Hypothalamus (tissue), 51 donors: ENCODE measurements at places on chromosomes 2 and 18.
A peak's percentile ranks its signal among the peaks of the same experiment; 100 is the strongest.

GRCh38 chr2:235021752-235022151, 69.9 kb downstream of the SH3BP4 start:
- DNase-seq = no peak

DNA sequence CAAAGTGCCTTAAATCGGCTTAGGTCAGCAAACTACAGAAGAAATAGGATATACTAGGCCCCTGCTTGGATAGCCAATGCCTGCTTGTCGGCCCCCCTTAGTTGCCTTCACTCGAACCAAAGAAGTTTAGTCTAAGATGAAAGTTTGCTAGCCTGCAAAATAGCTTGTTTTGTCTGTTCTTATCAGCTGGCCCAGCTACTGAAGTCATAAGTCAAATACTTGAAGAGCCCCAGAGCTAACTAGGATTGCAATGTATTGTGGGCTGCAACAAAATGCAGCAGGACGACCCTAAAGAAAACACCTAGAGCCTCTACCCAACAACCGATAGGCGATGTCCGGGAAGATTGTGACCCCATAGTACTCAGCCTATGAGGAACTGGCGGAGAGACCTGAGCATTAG, 183.5 kb upstream of the HS6ST1 start:
- no peak for DNase-seq

- DNase-seq = no peak
Observed at GRCh38 chr18:34659579-34660517, 50.2 kb upstream of the DTNA start.

- DNase-seq = no peak
Observed at GRCh38 chr2:129444751-129445150, 534.7 kb upstream of the RAB6C start.

DNA sequence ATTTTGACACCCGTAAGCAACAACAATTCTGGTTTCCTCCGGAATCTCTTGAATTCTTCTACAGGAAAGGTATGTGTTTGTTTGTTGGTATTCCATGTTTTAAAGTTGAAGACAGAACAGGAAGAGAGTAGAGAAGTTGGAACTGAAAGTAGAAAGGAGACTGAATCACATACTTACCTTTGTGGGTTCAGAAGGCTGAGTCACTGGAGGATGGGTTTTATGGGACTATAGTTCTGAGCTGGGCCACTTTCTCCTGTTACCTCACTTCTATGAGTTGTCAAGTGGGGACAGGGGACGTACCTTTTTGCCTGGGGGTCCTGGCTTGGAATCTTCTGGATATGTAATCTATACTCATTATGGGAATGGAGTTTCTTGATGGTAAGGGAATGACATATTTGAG, 40.9 kb downstream of the KDM3A start:
- no peak for DNase-seq

DNA sequence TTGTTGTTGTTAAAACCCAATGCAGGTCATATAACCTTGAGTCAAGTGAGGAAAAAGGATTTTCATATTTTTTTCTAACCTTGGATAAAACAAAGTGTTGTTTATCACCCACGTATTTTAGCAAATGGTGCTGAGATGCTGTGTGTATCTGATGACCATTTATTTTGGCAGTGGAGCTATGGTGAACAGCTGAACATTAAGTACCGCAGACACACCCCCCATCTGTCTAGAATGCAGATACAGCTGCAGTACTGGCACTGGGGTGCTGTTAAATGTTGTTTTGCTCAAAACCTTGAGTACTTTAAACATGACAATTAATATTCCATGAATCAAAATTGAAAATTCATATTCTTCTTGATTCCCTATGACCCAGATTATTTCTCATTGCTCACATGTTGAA, 773.3 kb upstream of the SLC39A10 start:
- DNase-seq = no peak

- DNase-seq = no peak
Observed at GRCh38 chr2:46120792-46121555, 176.2 kb upstream of the EPAS1 start.

GRCh38 chr18:41121116-41121826, 833.8 kb upstream of the PIK3C3 start:
- DNase-seq = no peak

DNA sequence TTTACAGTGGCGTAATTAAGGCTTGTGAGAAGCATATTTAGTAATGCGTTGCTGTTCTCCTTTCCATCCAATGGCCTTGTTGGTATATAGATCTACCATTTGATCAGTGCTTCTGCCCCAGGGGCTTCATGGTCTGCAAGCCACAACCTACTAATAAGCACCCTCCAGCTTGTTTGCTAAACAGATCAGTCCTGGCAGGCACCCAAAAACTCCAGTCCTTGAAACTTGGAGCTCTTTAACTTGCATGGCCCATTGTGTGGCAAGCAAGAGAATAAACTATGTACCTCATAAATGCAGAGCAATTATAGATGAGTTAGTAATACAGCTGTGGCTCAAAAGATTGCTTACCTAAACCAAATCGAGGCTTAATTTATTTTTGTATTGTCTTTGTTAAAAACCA, 158.5 kb downstream of the FTCDNL1 start:
- no peak for DNase-seq

DNA sequence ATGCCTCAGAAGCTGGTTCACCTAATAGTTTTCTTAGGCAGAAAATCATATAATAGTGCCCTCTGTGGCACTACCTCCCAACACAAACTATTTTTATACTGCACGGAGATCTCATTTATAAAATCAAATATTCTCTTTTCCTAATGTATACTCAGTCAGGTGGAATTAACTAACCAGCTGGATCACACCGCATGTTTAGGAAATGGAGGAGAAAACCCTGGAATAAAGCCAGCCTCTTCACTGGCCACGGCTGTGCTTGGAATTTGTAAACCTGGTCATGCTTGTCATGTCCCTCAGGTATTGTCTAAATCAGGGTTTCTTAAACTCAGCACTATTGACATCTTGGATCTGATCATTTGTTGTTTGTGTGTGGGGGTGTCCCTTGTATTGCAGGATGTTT, 85.6 kb downstream of the DOCK10 start:
- no peak for DNase-seq

DNA sequence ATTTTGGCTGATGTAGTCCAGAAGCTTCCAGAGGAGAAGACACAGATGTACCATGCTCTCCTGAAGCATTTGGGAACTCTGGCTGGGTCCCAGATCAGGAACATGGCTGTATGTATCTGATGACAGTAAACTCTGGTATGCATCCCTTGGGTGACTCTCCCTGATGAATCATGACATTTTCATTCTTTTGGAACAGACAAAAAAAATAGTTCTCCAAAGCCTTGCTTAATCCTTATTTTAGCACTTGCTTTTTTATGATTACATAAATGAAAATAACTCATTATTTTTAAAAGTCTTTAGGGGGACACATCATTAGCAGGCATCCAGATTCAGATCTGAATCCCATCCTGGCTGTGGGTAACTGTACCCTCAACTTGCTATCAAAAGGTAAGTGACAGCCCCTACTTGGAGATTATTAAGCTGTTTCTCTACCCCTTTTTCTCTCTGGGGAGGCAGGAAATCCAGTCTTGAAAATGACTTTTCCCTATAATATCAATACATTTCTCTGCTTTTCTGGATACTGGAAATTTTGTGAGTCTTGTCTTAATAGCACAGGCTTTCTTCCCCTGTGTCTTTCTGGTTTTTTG, 23.3 kb downstream of the AOX1 start:
- DNase-seq = no peak

DNA sequence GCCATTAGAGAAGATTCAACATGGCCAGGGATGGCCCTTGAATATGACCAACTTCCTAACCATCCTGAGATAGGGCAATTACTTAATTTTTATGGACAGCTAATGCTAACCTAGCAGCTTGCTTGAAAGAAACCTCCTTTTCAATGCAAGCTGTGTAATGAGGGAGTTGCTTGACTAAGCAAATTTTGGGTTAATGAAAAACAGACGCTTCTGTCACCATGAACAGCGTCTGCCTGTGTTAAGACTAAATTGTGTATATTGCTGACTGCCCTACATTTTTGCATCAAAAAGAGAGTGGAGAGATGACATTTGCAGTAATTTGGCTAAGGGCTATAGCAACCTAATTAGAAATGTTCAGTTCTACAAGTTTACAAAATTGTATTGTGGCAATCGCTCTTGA, 319.2 kb upstream of the LRATD1 start:
- no peak for DNase-seq

DNA sequence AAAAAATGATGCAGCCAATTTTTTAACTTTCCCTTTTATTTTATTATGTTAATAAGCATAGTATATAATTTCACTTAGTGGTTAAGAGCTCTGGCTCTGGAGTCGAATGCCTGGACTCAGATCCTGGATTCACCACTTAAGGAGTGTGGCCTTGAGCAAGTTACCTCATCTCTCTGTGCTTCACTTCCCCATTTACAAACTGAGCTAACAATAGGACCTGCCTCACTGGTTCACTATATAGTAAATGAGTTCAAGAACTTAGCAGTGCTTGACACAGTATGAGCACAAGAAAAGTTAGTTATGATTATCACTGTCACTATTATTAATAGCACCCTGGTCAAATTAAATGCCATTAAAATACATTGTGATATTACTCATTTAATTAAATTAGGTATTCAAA, 30.6 kb downstream of the SCN3A start:
- no peak for DNase-seq

- no peak for DNase-seq
Observed at GRCh38 chr18:25314151-25314837, 37.7 kb downstream of the ZNF521 start.

DNA sequence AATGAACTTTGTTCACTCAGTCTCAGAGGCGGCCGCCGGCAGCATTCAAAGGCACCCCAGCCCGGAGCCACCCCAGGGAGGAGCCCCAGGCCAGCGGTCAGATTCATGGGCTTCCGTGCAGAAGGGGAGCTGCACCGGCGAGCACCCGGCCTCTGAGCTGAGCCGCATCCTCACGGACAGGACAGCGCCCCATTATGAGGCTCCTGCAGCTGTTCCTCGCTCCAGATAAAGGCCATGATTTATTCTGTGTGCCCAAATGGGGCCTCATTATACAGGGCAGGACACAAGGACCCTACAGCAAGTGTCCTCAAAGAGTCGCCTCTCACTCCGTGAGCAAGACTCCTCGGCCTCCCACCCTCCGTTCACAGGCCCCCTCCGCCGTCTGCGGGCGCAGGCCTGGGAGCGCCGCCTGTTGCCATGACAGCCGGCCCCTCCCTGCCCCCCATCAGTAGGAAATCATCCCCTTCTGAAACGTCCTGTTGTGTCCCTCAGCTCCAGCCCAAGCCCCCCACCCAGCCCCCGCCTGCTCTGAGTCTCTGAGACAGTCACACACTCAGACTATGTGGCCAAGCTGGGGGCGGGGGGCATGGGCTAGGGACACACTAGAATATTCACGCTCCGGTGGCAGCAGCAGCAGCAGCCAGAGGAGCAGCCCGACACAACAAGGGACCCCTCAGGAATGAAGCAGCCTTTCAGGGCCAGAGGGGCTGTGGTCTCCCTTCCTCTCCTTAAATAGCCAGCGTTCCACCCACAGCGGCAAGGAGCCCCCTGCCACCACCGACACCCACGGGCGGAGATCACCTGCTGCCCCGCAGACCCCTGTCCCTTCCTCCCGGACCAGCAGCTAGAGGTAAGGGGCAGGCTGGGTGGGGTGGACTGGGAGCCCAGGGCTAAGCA, at the start of gene GPR17:
Gene GPR17, plus strand, starts transcription at position 759 of the 897 bp plus-strand sequence. CDS start 4,583 bp downstream, outside the sequence.
- peak; percentile 79 for DNase-seq

GRCh38 chr2:190121971-190122370, 59.4 kb upstream of the MSTN start:
- DNase-seq = no peak

DNA sequence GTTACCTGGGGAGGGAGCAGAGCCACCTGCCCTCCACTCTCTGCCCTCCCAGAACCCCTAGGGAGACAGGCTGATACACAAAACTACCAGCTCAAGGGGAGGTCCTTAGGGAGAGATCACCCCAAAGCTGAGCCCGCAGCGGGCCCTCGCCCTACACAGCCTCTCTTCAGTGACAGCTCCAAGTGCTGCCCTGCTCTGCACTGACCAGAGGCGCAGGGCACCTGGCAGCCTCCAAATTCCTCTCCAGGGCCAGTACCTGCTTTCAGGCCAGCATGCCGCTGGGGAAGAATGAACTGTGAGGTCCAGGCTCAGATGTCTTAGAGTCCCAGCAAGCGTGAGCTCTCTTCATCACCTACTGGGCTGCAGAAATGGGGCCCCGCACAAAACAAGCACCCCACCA, 11.3 kb upstream of the SH3BP4 start:
- no peak for DNase-seq

- DNase-seq = no peak
Observed at GRCh38 chr2:169363560-169364150, 1.3 kb upstream of the LRP2 start.

- DNase-seq = no peak
Observed at GRCh38 chr2:112003576-112004252, 51.4 kb upstream of the TMEM87B start.

GRCh38 chr2:167825664-167826063, 421.7 kb downstream of the STK39 start:
- no peak for DNase-seq

DNA sequence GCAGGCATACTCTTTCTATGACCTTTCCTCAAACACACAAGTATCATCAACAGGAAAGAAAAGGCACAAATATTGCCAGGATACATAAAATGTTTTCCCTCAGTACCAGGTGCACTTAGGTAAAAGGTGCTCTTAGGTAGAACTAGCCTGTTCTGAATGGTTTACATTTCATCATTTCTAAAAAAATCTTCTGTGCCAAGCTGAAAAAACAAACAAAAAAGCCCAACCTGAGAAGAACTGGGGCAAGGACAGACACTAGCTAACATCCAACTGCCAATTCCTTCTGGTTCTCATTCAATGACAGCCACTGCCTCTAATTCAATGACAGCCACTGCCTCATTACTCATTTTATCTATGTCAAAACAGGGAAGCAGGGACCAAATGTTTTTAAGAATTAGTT, 68.5 kb downstream of the SPIRE1 start:
- DNase-seq = no peak

DNA sequence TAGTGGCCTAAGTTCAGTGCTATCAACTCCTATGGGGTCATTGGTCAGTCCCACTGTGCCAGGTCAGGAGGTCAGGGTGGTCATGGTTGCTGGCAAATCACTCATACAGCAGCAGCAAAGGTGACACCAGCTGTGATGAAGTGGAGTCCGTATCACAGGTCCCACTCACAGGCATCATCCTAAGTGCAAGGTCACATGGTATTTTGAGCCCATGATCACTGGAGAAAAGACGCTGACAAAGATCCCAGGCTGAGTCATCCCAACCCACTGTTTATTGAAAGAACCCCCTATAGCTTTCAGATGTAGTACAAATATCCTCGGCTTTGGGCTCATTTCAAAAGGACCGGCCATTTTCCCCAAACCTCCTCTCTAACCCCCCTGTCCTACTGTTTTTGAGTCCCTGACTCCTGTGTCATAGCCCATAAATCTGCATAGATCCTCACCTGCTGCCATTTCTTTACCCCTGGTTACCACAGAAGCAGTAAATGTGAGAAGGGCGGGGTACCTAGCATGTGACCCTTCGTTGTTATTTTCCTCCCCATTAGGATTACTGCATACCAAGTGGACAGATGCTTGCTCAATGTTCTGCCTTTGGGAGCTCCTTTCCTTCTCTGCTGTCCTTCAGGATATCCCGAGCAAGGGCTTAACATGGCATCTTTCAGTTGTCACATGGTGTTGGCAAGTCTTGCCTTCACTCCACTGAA, 107.7 kb downstream of the COL6A3 start:
- DNase-seq = no peak
